ENCODE measurements at places on chromosomes 4 and X. TPM values are rescaled to one million over a fixed set of nuclear protein-coding genes. Genes with fewer than 3 reads are reported as not detected.

ARHGAP10 gene
- total RNA-seq = 14.9 TPM

GC gene
- not detected for total RNA-seq

NEUROG2 gene
- total RNA-seq = not detected

TAF1 gene
- 24.5 TPM for total RNA-seq

C4orf46 gene
- total RNA-seq = 5.1 TPM

GSPT2 gene
- total RNA-seq = 1.3 TPM

MTMR1 gene
- 24.5 TPM for total RNA-seq

PAGE4 gene
- not detected for total RNA-seq

ATP1B4 gene
- not detected for total RNA-seq

TMEM47 gene
- 25.1 TPM for total RNA-seq

ARHGEF38 gene
- 0.72 TPM for total RNA-seq

RIBC1 gene
- total RNA-seq = 0.43 TPM

PLP2 gene
- 14.7 TPM for total RNA-seq

CNKSR2 gene
- 0.43 TPM for total RNA-seq

PCDH19 gene
- total RNA-seq = not detected

IL13RA2 gene
- 7.5 TPM for total RNA-seq

MTMR8 gene
- 0.21 TPM for total RNA-seq

CORIN gene
- under 0.01 TPM for total RNA-seq

EVC2 gene
- 8.3 TPM for total RNA-seq

FGA gene
- total RNA-seq = not detected

ATOH1 gene
- total RNA-seq = not detected

ADAMTS3 gene
- 3.9 TPM for total RNA-seq

MRPL1 gene
- total RNA-seq = 39.6 TPM

CXCL8 gene
- total RNA-seq = 3.2 TPM

TRMT2B gene
- total RNA-seq = 10.8 TPM

SAGE1 gene
- not detected for total RNA-seq

ZNF595 gene
- total RNA-seq = 9.2 TPM

CRMP1 gene
- total RNA-seq = 0.24 TPM

TDO2 gene
- total RNA-seq = under 0.01 TPM

DIPK2B gene
- total RNA-seq = under 0.01 TPM

FREM3 gene
- total RNA-seq = not detected

STBD1 gene
- 16.9 TPM for total RNA-seq

ADH7 gene
- 3.9 TPM for total RNA-seq

ANXA3 gene
- 321 TPM for total RNA-seq

RTL3 gene
- total RNA-seq = not detected

FRG2 gene
- not detected for total RNA-seq

KLHL4 gene
- 0.21 TPM for total RNA-seq

HPSE gene
- total RNA-seq = 3.0 TPM

LIAS gene
- 14.3 TPM for total RNA-seq

TNIP3 gene
- not detected for total RNA-seq

NFXL1 gene
- total RNA-seq = 11.5 TPM

TMPRSS11D gene
- total RNA-seq = 0.96 TPM

PNMA5 gene
- total RNA-seq = not detected

FAT1 gene
- total RNA-seq = 521 TPM

ADGRG2 gene
- 0.21 TPM for total RNA-seq

All from tracheal epithelial cell (primary cell).